H4 (cell line): ENCODE measurements at places on chromosomes 5 and 9. TPM values are rescaled to one million over a fixed set of nuclear protein-coding genes. Genes with fewer than 3 reads are reported as not detected.

Gene TUT7
- total RNA-seq, result 11.8 and 13.5 TPM in 2 replicates

Gene C6
- total RNA-seq, result not detected in 2 replicates

Gene PRUNE2
- 3.8 and 3.9 TPM in 2 replicates for total RNA-seq

Gene ZCCHC10
- 35.6 and 68.6 TPM in 2 replicates for total RNA-seq

Gene SURF2
- 22.1 and 23.0 TPM in 2 replicates for total RNA-seq

Gene BBLN
- total RNA-seq, result 137 and 245 TPM in 2 replicates

Gene ATOX1
- 85.3 and 121 TPM in 2 replicates for total RNA-seq

Gene NANS
- total RNA-seq, result 119 and 152 TPM in 2 replicates

Gene TAF11L10
- not detected in 2 replicates for total RNA-seq

Gene LCN15
- not detected in 2 replicates for total RNA-seq

Gene CDKN2B-AS1
- total RNA-seq, result not detected in 2 replicates

Gene PLAC8L1
- not detected in 2 replicates for total RNA-seq

Gene CDX1
- not detected in 2 replicates for total RNA-seq

Gene CATSPER3
- total RNA-seq, result 0.08 TPM in 1 of 2 replicates, not detected in the other

Gene HEMGN
- not detected in 2 replicates for total RNA-seq

Gene BRIX1
- 90.8 and 101 TPM in 2 replicates for total RNA-seq

Gene C7
- 1.3 and 4.0 TPM in 2 replicates for total RNA-seq

Gene PCAT7
- 2.5 and 2.8 TPM in 2 replicates for total RNA-seq

Gene SHC3
- total RNA-seq, result 0.02 and 1.0 TPM in 2 replicates

Gene HRCT1
- total RNA-seq, result 0.41 TPM in 1 of 2 replicates, not detected in the other

Gene PCDHA11
- 5.0 and 7.7 TPM in 2 replicates for total RNA-seq

Gene KIAA0825
- total RNA-seq, result 2.3 and 3.7 TPM in 2 replicates

Gene IL4
- not detected in 2 replicates for total RNA-seq

Gene MAPKAP1
- 84.3 and 93.3 TPM in 2 replicates for total RNA-seq

Gene ACOT12
- total RNA-seq, result not detected in 2 replicates

Gene ATP6V1G1
- total RNA-seq, result 171 and 172 TPM in 2 replicates

Gene SIT1
- total RNA-seq, result not detected in 2 replicates

Gene KCNT1
- total RNA-seq, result not detected in 2 replicates

Gene APBA1
- 0.25 and 0.41 TPM in 2 replicates for total RNA-seq

Gene SLC36A3
- total RNA-seq, result not detected in 2 replicates

Gene DAPK1
- 6.6 and 10.5 TPM in 2 replicates for total RNA-seq

Gene SH3RF2
- 1.6 and 3.0 TPM in 2 replicates for total RNA-seq

Gene SLC24A2
- 0.02 and 0.06 TPM in 2 replicates for total RNA-seq

Gene TUSC1
- 10.2 and 12.4 TPM in 2 replicates for total RNA-seq

Gene IL9
- total RNA-seq, result not detected in 2 replicates

Gene PTRH1
- total RNA-seq, result 9.9 and 11.4 TPM in 2 replicates

Gene LRRC19
- not detected in 2 replicates for total RNA-seq

Gene DIPK1B
- total RNA-seq, result 3.8 and 6.1 TPM in 2 replicates

Gene RCL1
- total RNA-seq, result 7.9 and 10.6 TPM in 2 replicates

Gene GRXCR2
- total RNA-seq, result not detected in 2 replicates

Gene DMRT3
- total RNA-seq, result not detected in 2 replicates

Gene SAXO1
- under 0.01 TPM in 1 of 2 replicates, not detected in the other for total RNA-seq

Gene CCDC171
- 1.8 and 2.2 TPM in 2 replicates for total RNA-seq

Gene CDC23
- total RNA-seq, result 48.2 and 51.7 TPM in 2 replicates

Gene OLFML2A
- 2.8 and 5.5 TPM in 2 replicates for total RNA-seq

Gene POU4F3
- total RNA-seq, result 0.06 TPM in 1 of 2 replicates, not detected in the other
